HuH-7.5 (cell line): ENCODE measurements at places on chromosomes 1 and 21.
A peak's percentile ranks its signal among the peaks of the same experiment; 100 is the strongest.

GRCh38 chr1:9438431-9439073, 100.7 kb upstream of the SLC25A33 start:
- peak; percentile 56 for DNase-seq

GRCh38 chr1:155304558-155305063, 3.4 kb upstream of the PKLR start:
- DNase-seq: no peak

DNA sequence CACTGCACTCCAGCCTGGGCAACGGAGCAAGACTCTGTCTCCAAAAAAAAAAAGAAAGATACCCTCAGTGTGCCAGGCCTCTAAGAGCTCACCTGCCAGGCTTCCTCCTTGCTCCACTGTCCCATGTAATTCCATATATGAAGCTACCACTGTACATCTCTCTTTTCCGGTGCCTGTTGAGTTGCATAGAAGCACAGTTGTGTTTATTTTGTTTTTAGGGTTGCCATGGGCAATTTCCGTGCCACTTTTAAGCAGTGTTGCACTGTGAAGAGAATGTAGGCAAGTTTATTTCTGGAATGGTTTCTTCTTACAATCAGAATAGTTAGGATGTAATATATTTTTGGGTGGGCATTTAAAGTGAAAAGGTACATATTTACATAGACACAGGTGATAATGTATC, 23.3 kb downstream of the MR1 start:
- DNase-seq: no peak

GRCh38 chr1:26138974-26139558, 19.8 kb upstream of the FAM110D start:
- no peak for DNase-seq

- no peak for DNase-seq
These were observed 4.0 kb downstream of the CLIC4 start for GRCh38 chr1:24749252-24749651.

- peak; percentile 27 for DNase-seq
These were observed 88.4 kb downstream of the SDCCAG8 start for GRCh38 chr1:243343970-243344937.

DNA sequence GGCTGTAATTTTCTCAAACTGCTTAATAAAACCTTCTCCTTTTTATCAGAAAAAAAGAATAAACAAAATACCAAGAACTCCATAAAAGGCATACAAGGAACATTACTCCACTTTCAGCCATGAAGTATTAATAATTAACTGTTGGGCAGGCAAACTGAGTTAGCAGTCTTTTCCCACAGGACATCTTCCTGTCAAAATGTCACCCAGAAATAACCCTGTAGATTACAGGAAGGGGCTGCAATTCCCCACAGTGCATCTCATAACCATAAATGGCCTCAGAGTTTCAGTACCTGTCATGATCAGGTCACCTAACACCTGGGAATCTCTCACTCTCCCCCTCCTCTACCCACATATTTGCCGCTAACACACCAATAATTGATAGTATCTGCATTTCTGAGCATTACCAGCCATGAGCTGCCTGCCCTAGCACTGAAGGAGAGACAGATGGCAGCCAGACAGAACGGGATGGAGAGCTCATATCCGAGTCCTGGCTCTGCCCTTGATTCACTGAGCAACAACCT, 475.0 kb downstream of the SMYD3 start:
- no peak for DNase-seq

DNA sequence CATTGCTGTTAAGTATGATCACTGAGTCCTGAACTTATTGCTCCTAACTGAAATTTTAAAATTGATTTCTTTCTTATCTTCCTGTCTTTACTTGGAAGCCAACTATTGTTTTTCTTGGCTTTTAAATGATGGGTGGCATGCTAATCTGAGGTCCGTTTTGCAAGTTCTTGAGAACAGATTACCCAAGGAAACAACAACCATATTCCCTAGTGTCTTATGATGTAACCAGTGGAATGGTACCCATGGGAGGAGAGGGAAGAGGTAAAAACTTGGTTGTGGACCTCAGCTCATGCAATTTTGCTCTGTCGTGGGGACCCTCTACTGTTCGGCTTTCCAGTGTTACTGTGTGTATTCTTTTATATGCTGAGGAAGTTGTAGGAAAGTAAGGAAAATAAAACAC, 454.8 kb upstream of the ADAMTS5 start:
- DNase-seq: no peak

DNA sequence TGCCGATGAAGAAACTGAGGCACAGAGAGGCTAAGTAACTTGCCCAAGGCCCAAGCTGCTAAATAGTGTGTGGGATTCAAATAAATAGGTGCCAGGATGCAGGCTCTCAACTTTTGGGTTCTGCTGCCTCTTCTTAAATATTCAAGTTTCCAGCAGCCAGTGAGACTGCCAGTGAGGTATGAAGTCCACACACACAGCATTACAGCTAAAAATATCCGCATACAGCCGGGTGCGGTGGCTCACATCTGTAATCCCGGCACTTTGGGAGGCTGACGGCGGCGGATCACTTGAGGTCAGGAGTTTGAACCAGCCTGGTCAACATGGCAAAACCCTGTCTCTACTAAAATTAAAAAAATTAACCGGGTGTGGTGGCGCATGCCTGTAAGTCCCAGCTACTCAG, 78.4 kb upstream of the DIRAS3 start:
- no peak for DNase-seq

DNA sequence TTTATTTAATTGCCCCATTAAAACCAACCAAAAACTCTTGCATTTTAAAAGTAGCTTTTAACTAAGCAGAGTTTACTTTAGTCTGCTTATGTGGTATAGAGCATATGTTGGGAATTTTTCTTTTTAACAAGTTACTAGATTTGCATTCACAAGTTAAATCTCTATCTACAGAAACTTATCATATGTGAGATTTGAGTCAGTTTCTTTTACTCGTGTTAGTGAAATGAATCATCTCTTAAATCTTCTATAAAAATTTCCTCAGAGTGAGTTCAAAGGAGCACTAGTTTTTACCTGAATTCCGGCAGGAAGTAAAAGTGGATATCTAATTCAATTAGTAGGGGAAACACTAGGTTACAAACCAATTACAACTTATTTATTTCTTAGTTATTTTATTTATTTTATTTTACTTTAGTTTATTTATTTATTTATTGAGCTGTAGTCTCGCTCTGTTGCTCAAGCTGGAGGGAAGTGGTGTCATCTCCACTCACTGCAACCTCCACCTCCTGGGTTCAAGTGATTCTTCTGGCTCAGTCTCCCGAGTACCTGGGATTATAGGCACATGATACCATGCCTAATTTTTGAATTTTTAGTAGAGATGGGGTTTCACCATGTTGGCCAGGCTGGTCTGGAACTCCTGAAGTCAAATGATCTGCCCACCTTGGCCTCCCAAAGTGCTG, 1609.6 kb upstream of the B3GALT2 start:
- DNase-seq: no peak

DNA sequence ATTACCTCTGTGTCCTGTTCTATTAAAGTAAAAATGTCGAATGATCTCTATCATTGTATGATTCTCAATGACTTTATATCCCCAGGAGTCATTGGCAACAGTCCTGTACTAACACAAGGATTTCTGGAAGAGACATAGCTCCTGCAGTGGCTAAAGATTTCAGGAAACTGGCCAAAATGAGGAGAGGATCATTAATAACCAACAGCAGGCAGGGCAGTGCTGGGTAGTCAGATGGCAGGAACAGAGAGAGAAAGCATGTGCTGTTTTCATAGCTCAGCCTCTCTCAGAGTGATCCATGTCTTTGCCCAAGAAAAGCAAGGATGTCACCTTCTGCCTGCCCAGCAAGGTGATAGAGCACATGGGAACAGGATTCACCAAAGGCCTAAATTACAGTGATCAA, 604.7 kb upstream of the PLXNA2 start:
- no peak for DNase-seq

DNA sequence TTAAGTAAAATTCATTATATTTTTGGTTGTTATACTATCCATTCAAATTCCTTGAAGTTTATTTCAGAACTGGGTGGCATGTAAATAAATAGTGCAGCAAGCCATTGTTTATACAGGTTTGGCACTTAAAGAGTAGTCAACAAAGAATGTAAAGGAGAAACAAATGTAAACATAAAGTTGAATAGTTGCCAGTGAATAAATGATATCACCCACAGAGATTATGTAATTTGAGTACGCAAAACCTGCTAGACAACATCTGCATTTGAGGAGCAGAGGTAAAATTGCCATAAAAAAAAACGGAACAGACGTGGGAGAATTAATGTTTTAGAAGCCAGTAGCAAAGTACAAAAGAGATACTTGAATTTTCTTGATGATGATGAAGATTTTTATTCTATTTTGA, 111.6 kb downstream of the ADGRL2 start:
- no peak for DNase-seq

GRCh38 chr1:4139646-4140045, 239.6 kb upstream of the C1orf174 start:
- DNase-seq: no peak

- peak; percentile 70 for DNase-seq
These were observed 5.3 kb downstream of the HES2 start for GRCh38 chr1:6414443-6414844.

GRCh38 chr1:164695956-164696665, 137.1 kb downstream of the PBX1 start:
- no peak for DNase-seq

GRCh38 chr21:45392573-45392971, 12.4 kb upstream of the COL18A1 start:
- no peak for DNase-seq

- DNase-seq: no peak
These were observed 18.4 kb downstream of the HHAT start for GRCh38 chr1:210347112-210347511.

- no peak for DNase-seq
These were observed 150.6 kb downstream of the MRPL39 start for GRCh38 chr21:25456672-25457071.

GRCh38 chr1:234628089-234628488, 18.1 kb upstream of the IRF2BP2 start:
- DNase-seq: no peak

DNA sequence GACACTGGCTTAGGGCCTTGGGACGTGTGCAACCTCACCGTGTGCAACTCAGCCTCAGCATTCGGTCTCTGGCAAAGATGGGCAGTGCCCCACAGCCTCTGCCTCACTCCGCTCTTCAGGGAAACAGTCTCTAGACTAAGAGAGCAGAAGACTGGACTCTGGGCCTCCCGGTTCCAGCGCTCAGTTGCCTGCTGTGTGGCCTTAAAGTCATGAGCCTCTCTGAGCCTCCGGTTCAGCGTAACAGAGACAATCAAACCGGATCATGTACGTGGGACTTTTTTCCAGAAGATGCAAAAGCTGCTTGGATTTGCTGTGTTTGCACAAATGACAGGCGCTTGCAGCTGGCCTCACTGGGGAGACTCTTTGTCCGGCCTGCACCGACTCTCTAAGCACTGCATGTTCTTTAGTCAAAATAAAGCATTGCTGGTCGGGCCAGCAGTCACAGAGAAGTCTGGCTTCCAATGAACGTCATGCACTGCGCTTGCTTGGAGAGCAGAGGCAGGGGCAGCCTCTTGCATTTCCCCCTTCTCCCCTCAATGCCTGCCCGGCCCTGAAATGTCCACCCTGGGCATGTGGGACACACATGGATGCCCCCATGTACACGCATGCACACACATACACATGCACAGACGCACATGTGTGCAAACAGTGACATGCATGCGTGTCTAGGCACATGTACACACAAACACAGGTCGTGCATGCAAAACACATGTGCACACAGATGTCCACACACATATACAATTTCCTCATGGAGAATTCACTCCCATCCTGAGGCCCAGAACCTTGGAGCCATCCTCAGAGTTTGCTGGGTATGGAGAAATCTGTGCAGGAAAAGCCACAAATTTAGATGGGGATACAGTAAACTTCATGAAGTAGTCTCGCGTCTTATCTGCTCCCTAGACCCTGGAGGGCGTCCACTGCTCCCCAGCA, 152.4 kb downstream of the PRDM16 start:
- DNase-seq: no peak

DNA sequence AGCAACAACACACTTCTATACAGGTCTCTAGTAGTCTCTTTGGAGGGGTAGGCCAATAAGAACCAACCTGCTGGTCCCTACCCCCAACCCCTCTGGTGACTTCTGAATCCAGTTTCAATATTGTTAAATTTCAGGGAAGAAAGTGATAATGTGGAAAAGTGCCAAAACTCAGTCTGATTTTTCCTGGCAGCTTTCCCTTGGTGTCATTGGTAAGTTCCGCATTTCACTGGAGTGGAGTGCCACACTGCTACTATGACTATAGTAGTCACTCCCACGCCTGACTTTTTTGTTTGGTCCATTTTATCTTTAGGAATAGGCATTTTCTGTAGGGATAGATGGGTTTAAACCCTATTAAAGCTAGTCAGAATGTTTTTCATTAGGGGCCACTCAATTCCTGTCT, 5.7 kb upstream of the ARID1A start:
- DNase-seq: no peak

DNA sequence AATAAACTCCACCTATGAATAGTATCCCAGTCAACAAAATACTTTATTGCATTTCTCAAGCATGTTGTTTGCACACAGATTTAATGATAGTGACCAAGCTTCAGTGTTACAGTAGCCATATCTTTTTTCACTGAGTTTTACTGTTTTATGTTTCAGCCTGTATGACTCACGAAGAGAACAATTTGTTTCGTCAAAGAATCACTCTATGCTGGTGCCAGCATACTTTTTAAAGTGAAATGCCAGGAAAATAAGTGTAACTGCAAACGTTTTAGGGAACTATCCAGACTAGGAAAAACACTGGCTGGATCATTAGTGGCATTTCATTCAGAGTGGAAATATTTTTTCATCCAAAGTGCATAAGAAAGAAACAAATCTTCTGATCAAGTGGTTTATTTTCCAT, 210.8 kb downstream of the COL11A1 start:
- no peak for DNase-seq

GRCh38 chr1:230487773-230488428, 61.8 kb upstream of the PGBD5 start:
- DNase-seq: no peak

DNA sequence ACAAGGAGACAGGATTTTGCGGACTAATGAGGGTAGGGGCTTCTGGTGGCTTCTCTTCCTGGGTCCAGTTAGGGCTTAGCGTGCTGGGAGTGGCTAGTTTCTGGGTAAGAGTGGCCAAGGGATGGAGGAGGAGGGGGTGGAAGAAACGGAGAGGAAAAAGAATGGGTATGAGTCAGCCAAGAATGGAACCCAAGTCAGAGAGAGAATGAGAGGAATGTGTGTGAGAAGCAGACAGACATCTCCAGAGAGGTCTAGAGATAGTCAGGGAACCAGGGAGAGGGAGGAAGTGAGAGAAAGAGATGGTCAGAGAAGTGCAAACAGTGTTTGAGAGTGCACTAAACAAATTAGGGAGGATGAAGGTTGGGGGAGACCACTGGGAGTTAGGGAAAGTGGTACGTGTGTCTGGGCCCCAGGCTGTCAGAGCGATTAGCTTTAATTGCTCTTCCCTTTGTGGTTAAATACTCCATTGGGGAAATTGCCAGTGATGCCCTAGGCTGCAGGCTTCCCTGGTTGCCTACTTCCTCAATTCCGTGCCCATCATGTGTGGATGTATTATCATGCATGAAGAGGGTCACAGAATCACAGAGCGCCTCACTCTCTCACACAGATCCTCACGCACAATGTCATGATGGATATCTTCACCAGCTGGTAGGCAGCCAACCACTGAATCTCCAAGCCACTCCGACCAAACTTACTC, 1.4 kb downstream of the PEA15 start:
- DNase-seq: no peak

GRCh38 chr21:42499444-42500112, 3.6 kb upstream of the RSPH1 start:
- DNase-seq: no peak
